Right hindlimb (tissue), 1 donor: ENCODE measurements at places on chromosomes 4 and X.

- DNase-seq: no peak
These were observed 88.4 kb downstream of the ARX start for GRCh38 chrX:24927372-24927771.

DNA sequence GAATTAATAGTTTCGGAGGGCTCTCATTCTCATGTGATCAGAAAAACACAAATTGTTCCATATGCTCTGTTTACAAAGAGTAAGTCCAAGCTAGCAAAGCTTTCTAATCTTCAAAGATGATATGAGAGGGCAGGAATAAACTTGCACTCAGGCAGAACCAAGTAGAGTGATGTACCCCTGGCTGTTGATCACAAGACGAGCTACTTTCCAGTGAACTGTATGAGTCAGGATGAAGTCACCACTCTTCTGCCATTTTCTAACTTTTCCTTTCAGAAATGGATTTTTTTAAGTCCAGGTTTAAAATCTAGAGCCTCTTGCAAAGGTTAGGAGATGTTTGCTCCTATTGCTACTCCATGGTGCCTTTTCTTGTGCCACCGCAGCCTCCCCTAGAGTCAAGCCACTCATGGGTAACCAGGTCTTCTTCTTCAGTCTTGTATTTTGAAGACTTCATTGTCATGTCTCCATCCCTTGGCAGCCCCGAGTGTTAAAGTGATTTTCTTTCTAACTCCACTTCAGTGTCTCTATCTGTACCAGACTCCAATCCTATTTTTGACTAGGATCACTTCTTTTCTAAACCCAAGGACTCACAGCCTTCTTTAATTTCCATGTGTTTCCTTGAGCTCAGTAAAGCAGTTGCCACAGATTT is 171.9 kb upstream of the GALNT7 start:
- no peak for DNase-seq

DNA sequence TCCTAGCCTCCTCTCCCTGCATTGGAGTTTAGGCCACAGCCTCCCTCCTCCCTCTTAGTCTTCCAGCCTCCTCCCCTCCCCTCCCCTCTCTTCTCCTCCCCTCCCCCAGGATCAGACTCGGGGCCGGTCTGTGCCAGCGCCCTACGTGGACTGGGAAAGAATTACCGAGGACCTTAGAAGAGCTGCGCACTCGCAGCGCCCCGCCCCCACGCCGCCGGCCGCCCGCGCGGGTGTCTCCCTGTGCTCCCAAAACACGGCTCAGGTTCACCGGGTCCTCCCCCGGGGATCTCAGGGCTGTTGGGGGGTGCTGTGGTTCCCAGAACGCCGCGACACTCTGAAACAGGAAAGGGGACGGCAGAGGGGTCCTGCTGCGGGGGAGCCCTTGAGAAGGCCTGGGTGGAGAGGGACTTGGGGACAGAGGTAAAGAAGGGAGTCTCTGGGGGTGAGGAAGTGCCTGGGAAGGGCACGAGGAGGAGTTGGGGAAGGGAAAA is 122.3 kb upstream of the TBL1X start:
- peak; percentile 86 for DNase-seq

- no peak for DNase-seq
These were observed 62.9 kb upstream of the NDST3 start for GRCh38 chr4:117971403-117971802.

- no peak for DNase-seq
These were observed 159.6 kb downstream of the SOWAHB start for GRCh38 chr4:76738086-76738931.

DNA sequence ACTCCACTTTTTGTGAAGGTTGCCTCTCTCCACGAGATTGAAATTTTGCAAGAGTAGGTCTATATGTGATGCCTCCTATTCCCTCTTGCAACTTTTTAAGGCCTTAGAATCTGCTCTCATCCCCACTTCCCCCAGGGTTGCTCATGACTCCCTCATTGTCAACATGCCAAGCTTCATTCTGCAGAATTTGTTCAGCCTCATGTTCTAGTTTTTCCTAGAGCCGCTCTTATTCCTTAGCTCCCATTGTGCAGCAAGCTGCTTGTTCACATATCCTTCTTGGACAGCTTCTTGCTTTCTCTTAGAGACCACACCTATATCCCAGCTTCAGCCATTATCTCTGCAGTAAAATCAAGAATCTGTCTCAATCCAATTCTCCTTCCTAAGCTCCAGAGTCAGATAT is 82.4 kb downstream of the CNGA2 start:
- DNase-seq: no peak

DNA sequence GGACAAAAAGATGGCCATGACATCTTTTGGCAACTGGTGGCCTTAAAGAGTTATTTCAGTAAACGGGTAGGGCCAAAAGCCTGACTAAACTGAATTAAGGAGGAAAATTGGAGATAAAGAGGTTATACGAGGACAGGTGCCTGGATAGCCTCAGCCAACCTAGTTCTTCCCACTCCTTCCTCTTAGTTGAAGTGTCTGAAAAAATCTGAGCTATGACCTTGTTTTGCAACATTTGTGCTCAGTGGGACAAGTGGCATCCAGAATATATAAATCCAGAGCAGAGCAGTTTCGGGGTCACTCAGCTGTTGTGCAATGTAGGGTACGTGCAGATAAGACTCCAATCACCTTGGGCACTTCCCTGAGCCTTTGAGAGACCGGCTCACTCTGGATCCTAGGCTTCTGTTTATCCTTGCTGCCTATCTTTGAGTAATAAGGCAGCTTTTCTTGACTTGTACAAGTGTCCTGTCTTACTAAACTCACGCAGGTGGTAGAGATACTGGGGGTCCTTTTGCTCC is 50.2 kb upstream of the MORC4 start:
- no peak for DNase-seq

GRCh38 chrX:44228621-44229020 is 114.9 kb downstream of the EFHC2 start:
- no peak for DNase-seq

DNA sequence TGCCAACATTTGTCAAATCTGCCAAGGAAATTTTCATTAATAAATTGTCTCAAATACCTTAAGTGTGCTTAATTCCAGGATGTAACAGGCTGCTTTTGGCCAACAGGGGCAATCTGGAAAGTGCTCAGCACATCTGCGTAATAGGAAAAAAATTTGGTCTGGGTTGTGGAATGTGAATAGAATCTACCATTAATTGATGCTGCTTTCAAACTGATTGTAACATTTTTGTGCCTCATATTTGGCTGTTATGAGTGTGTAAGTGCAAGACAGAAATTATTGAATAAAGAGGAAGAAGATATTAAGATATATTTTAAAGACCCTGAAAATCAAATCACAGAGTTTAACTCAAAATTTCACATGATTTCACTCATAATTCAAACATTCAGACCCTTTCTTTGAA is 41.1 kb downstream of the REELD1 start:
- no peak for DNase-seq

GRCh38 chr4:41814565-41814964 is 66.0 kb upstream of the PHOX2B start:
- peak; percentile 21 for DNase-seq

DNA sequence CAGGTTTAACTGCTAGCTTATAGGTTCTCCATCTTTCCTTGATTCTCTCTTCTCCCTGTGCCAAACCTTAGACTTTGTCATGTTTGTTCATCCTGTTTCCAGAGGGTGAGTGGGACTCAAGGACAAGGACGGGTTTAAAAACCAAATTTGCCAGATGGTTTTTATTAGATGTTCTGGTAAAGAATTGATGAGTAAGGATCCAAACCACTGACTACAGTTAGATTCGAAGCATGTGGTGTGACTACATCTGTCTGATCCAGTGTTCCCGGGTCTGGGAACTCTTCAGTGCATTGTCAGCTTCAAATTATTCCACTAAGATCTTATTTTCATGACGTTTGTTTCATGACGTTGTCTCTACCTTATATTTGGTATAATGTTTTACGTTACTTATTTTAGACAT is 37.5 kb downstream of the MTMR1 start:
- no peak for DNase-seq

- DNase-seq: no peak
These were observed 183.1 kb downstream of the HS6ST2 start for GRCh38 chrX:132775263-132775823.

DNA sequence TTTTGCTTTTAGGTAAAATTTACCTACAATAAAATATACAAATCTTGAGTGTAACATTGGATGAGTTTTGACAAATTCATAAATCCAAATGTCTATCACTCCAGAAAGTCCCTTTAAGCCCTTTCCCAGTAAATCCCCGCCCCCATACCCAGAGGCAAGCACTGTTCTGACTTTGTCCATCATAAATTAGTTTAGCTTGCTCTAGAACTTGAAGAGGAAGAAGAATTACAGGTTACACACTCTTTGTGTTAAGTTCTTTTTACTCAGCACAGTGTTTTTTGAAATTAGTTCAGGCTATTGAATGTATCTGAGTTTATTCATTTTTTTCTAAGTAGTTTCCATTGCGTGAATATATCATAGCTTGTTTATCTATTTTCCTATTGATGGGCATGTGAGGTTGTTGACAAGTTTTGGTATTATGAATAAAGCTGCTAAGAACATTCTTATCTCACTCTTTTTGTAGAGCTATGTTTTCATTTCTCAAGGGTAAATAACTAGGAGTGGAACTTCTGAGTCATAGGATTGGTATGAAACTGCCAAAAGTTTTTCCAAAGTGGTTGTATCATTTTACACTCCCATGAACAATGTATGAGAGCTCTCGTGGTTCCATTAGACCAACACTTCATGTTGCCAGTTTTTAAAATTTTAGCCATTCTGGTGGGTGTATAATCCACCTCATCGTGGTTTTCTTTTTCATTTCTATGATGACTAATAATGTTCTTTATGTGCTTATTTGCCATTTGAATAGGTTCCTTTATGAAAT is 22.4 kb upstream of the HPSE start:
- no peak for DNase-seq

DNA sequence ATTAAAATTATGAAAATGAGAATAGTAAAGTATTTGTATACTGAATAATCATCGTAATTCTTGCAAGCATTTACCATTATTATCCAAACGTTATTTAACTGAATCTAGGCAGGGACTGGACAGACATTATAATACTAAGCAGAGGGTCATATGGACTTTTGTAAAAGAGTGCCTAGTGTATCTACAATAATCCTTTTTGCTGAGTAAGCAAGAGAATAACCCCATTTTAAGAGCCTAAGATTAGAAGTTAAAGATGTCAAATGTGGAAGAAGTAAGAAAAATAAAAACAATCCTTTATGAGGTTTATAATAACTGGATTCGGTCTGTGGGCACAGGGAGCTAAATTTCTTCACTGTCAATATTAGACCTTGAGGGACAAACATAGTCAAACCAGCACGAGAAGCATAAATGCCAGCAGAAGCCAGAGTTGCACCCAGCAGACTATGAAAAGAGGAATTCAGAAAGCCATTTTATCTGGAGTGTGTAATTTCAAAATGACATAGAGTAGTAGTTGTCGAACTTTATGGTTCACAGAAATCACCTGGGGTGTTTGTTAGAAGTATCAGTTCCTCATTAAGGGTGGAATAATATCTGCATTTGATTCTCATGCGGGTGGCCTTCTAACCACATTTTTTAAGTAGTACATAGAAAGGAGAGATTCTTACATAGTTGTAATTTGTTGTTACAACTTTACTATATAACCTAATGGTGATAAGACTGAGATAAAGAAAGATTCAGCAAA is 39.7 kb upstream of the DCLK2 start:
- DNase-seq: no peak

GRCh38 chrX:154494715-154495114 is 4.3 kb upstream of the SLC10A3 start:
- no peak for DNase-seq

GRCh38 chrX:24575496-24575895 is 71.7 kb downstream of the PCYT1B start:
- DNase-seq: no peak

GRCh38 chr4:76594173-76594572 is 159.1 kb downstream of the SHROOM3 start:
- no peak for DNase-seq

DNA sequence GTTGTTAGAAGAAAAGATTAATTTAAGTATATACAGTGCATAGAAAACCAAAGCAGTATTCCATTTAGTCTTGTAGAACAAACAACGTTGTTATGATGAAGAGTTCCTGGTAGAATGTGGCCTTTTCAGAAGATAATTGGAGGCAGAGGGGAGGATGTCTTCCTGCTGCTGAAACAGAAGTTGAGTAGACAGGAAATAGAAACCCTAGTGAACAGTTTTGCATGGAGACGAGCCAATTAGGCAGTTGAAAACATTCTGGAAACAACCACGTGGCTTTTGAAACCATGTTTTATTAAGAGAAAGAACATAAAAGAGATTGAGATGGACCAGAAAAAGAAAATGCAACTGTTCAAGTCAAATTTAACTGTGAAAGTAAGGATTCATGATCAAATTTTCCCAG is 325.2 kb downstream of the CAMK2D start:
- DNase-seq: peak; percentile 26

DNA sequence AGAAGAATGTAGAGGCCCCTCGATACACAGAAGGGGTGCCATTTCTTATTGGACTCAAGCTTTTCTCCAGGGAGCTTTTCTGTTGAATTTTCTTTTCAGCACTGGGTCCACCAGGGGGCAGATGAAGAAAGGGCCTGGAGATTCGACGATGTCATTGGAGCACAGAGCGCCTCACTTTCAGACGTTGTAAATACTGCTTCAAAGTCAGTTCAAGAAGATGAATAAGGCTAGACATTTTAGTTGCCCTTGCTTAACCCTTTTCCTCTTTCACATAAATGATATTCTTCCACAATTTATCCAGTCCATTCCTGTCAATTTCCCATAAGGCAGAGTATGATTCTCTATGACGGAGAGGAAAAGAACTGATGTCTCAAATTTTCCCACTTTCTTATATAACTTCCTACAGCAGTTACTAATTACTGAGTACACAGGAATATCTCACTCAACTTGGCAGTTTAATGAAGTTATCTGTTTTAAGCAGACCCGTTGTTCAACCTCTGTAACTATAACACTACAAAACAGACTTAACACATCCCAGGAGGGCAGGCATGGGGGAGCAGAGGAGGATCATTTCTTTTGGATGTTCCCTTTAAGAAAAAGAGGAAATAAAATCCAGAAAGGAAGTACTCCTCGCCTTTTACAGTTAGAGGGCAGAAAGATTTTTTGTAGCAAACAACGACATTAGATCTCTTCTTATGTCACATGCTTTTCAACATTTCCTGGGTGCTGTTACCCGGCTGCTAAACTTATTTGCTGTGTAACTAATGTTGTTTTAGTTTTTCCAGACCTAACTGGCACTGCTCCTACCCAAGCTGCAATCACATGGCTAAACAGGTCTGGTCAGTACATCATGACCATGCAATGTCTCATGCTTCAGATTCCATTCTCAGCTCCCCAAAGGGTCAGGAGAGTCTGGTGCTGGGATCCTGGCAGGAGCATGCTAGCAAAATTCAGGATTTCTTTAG is 12.2 kb upstream of the CENPU start:
- peak; percentile 77 for DNase-seq

- no peak for DNase-seq
These were observed 24.5 kb upstream of the HNRNPD start for GRCh38 chr4:82398263-82398662.

DNA sequence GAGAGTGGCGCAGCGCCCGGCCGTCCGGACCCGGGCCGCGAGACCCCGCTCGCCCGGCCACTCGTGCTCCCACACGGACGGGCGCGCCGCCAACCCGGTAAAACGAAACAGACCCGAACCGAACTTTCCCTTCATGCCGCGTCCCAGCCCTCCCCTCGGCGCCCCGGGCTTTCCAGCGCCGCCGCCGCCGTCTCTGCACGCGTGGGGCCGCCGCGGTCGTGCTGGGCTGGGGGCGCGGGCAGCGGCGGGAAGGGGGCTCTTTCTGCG is 222 bp downstream of the SMAD1 start:
- no peak for DNase-seq
